NCI-H345 (cell line): ENCODE measurements at places on chromosomes 6 and 20.
A peak's percentile ranks its signal among the peaks of the same experiment; 100 is the strongest.

- DNase-seq = peak; percentile 34
Measured at GRCh38 chr6:2396846-2397630, 151.6 kb upstream of the GMDS start.

- DNase-seq = no peak
Measured at GRCh38 chr6:42440778-42441696, 10.7 kb downstream of the TRERF1 start.

- DNase-seq = no peak
Measured at GRCh38 chr20:12925863-12926793, 82.6 kb upstream of the SPTLC3 start.

DNA sequence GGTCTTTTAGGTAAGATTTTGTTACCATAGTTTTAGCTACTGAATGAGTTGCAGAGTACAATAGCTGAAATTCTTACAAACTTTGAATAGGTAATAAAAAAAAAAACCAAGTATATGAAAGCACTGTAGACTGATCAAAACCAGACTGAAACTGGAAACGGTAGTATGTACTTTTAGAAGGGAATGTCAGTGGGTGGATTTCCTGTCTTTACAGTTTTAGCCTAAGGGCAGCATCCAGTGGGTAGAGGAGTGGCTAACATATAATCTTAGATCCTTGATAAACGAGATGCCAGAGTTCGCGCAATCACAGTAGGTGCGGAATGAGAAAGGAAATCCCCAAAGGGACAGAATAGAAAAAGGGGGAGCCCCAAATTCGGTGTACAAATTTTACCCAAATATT is 385.9 kb upstream of the RUNX2 start:
- DNase-seq = no peak

DNA sequence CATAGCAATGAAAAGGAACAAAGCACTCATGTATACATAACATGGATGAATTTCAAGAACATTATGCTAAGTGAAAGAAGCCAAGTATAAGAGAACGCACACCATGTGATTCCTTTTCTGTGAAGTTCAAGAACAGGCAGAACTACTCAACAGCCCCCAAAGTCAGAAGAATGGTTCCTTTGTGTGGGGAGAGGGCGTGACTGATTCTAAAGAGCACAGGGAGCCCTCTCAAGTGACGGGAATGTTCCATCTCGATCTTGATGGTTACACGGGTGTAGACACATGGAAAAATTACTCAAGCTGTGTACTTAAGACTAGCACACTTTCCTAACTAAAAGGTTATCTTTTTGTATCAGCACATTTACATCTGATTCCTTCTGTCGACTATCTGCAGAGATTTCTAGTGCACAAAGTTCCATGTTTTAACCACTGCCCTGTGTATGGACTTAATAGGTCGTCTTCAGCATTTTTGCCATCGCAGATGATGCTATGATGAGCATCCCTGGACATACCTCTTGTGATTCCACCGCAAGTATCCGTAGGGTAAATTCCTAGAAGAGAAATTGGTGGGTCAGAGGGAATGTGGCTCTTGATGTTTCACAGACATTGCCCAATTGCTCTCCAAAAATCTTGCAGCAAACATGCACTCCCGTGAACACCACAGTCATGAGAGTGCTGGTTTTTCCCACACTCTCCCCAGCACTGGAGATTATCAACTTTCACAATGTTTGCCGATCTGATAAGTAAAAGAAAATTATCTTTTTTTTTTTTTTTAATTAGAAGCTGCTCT is 279.3 kb downstream of the BMP7 start:
- DNase-seq = no peak

DNA sequence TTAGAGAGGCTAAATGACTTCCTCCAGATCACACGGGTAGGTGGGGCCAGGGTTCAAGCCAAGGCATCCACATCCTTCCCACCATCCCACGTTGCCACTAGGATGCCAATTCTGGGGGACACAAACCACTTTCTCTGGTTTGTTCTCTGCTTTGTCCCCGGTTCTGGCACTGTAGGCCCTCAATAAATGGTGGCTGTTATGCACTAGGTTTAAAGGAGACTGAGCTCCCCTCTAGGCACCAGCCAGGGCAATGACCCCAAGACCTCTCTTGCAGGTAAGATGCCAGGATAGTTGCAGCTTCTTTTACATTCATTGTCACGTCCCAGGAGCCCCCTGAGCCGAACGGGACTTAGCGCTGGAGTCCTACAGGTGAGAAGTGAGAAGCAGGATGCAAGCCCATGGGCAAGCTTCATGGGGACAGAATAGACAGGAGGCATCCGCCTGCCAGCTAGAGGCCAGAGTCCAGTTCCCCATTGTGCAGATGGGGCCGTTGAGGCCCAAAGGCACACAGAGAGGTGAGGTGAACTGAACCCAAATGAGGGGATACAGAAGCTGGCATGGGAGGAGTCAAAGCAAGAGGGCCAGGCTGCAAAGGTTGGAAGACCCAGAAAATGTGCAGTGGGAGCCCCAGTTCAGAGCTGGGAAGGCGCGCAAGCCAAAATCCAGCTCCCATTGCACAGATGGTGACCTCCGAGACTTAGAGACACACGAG is 677 bp downstream of the PXMP4 start:
- DNase-seq = no peak

DNA sequence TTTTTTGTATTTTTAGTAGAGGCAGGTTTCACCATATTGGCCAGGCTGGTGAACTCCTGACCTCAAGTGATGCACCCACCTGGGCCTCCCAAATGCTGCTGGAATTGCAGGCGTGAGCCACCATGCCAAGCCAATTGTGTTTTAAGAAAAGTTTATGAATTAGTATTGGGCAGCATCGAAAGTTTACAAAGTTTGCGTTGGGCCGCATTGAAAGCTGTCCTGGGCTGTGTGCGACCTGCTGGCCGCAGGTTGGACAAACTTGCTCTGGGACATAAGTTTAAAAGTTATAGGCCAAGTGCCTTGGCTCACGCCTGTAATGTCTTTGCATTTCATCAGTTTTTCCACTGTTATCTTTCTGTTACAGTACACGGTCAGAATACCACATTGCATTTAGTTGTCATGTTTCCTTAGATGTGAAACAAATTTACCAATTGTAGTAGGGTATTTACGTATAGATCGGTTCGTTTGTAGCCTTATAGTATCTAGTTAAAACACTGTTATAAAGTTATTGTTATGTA is 39.5 kb downstream of the ASXL1 start:
- DNase-seq = no peak

DNA sequence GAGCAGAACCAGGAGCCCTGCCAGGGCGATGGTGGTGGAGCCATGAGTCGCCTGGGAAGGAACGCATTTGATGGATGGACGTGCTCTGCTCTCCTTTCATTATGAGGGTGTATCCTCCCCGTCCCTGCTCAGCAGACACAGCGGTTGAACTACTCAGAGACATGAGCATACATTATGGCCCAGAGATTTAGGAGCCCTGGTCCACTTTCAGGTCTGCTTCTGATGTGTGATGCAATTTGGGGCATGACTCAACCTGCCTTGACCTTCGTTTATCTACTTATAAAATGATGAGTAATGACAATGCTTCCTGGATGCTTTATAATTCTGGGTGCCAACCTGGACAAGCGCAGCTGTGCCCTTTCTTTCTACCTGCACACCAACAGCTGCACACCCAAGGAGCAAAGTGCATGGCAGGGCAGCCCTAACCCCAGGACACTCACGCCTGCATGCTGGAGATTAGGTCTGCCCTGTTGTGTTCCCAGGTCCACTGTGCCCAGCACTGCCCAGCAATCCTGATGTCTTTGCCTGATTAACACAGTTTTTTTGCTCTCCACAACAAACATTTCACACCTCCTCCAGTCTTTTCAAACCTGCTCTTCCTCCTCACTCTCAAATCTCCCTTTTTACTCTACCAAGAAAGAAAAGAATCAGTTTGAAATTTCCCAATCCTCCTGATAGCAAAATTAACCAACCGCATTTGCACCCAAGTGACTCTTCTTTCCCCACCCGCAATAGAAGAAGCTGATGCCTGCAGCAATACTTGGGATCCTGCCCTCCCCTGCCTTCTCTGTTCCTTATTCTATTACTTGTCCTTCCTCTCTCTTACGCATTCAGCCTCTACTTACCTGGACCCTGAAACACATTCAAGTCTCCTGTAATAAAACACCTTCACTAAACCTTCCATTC is 81.2 kb downstream of the EZR start:
- no peak for DNase-seq

GRCh38 chr6:100300221-100300736 is 164.4 kb downstream of the SIM1 start:
- no peak for DNase-seq

DNA sequence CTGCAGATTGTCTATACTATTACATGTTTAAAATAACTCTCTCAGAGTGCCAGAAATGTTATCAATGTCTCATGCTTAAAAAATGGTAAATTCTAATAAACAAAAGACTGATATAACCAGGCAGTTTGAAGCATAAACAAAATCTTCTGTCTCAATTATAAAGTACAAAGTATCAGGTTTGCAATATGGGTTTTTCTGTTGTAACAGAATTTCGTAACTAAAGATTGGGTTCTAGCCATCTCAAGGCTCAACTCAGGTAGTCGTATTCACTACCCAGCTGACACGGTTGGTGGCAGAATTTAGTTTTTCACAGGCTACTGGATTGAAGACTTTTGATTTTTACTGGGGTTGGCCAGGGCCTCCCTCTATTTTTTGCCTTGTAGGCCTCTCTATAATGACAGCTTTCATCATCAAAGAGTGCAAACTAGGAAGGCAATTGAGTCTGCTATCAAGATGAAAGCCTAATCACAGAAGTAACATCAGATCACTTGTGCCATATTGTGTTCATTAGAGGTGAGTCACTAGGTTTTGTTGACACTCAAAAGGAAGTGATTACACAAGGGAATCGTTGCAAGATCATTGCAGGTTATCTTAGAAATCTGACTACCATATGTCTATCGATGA is 3.6 kb downstream of the CYP39A1 start:
- peak; percentile 10 for DNase-seq

DNA sequence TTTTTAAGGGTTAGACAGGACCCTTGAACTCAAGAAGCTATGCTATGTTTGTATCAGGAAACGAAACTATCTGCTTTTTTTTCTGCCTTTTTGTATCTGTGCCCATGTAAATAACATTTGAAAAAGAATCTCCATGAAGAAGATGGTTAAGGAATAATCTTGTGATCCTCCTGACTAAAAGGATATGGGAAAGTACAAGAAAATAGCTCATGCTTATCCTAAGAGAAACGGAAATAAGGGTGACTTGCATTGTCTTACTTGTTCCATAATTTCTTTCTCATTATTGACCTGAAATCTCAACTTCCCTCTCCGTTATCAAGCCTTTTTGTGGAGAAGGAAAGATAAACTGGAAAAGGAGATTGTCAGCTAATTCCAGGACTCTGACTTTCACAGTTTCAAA is 5.9 kb upstream of the CFAP206 start:
- DNase-seq = no peak

GRCh38 chr20:63622732-63623131 is 4.2 kb downstream of the GMEB2 start:
- no peak for DNase-seq

DNA sequence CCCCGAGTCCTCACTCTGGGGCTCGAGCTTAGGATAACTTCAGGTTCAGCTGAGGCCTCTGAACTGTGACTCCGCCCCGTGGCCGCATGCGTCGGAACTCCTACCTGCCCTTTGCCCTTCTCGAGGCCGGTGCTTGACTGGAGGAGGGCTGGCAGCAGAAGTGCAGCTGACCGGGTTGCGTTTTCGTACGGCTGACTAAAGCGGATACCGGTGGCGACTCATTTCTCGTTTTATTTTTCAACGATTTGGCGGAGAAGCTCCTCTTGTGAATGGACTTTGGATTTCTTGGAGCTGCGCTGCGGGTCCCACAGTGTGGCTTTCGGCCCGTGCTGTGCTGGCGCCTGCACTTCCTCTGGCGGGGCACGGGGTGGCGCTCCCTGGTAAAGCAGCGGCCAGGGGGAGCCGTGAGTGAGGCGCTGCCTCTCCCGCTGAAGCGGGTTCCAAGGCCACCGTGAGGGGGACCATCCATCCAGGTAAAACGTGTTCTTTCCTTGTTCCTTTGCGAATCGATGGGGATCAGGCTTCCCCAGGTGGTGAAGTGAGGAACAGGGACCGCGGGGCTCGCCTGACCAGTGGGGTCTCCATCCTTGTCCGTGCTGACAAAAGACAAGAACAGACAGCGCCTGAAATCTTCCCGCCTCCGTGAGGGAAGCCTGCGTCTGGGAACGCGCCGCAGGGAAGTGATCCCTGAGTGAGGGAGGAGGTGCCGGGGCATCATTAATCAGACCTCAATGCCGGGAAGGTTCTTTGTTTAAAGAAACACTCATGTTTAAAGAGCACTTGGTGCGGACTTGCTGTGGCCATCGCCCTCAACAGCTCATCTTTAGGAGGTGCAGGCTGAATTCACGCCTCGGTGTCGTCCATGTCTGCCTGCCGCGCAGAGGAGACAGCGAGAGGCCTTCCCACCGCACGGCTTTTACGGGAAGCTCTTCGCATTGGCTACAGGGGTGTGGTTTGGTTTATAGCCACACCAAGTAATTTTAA is 38.8 kb downstream of the ERMARD start:
- DNase-seq = peak; percentile 81

- no peak for DNase-seq
Measured at GRCh38 chr6:16267428-16268263, 29.3 kb downstream of the GMPR start.

- peak; percentile 42 for DNase-seq
Measured at GRCh38 chr20:20079102-20079784, 26.9 kb downstream of the CFAP61 start.

DNA sequence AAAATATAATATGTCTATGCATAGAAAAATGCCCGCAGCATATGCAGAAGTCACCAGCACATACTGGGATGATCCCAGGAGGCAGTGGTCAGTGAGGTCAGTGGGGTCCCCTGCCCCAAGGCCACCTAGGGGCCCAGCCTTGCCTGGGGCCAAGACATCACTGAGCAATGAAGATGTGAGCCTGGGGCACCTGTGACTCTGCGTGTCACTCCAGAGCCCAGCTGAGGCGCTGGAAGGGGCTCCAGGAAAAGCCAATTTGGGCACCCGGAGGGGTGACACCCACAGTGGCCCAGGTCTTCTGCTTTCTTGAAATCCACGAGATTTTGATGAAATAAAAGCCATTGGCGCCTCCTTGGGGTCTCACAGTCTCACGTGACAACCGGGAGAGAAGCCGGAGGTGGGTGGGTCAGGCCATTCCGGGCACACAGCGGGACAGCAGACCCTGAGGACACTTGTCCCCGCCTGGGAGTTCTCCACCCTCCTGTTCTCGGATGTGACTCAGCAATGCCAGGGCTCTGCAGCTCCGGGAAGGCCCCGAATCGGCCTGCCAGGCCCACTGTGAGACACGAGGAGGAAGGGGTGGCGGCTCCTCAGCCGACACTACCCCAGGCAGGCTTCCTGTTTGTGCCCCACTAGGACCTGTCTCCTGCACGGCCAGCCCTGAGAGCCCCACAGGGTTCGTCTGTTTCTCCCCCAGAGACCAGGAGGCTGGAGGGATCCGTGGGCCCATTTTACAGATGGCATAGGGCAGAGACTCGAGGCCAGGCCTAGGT is 24.4 kb upstream of the SLCO4A1 start:
- no peak for DNase-seq
